IMR-90 (cell line): ENCODE measurements at places on chromosomes 1 and 21. TPM values are rescaled to one million over a fixed set of nuclear protein-coding genes. Genes with fewer than 3 reads are reported as not detected.

DNA sequence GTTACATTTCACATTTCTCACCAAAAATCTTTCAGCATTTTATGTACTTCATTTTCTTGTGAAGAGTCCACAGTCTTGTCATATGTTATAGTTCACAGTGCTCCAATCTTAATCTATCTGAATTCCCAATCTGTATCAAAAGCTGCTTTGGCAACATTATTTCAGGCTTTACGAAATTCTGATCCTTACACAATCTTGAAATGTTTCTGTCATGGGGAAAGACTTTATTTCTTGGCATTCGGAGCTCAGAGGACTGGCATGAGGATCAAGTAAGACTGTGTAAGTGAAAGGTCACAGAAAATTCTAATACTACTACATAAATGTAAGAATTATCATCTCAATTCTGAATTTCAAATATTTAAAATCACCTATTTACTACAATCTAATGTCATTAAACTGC, 2.0 kb downstream of the USP33 start:
- peak; percentile 52 for DNase-seq
- H3K4me1 ChIP-seq, result peaks cover 4% of the 10 kb centered on the region
- no peaks in the 10 kb centered on the region for H3K27me3 ChIP-seq
- H3K36me3 ChIP-seq, result no peaks in the 10 kb centered on the region
- no peak overlapping the region for H3K27ac ChIP-seq

- no peaks in the 10 kb centered on the region for H3K27me3 ChIP-seq
- H3K4me1 ChIP-seq, result no peaks in the 10 kb centered on the region
- no peak overlapping the region for H3K4me3 ChIP-seq
- no peak for DNase-seq
Measured at GRCh38 chr1:5394111-5394510, 598.1 kb downstream of the NPHP4 start.

DNA sequence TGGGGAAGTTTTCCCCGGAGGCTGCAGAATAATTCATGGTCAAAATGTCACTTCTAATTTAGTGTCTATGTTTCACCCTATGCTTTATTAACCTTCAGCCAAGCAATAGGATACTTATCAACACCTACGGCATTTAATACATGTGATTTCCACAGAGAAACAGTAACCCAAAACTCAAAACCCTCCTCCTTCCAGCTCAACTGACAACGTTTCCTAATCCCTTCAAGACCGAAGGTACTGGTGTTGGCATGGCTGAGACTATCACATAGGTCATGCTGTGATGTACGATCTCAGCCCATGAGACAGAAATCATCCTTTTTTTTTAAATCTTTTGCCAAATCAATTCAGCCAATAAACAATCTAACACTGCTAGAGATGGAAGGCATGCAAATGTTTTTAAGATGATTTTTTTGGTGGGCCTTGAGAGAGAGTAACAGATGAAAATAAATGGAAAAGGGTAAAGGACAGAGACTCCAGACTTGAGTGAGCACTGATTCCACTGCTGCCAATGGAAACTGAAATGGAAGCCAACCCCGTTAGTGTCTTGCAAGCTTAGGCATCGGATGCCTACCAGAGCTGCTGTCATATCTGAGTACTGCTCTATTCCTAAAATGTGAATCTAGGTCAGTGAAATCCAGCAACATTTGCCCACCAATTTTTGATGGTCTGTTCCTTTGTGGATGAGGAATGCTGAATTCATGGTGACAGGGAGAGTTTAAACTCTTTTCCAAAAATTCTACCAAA, 63.4 kb upstream of the BCL10 start:
- no peak for DNase-seq
- peaks cover 16% of the 10 kb centered on the region for H3K4me1 ChIP-seq
- H3K27ac ChIP-seq, result no peak overlapping the region
- H3K27me3 ChIP-seq, result no peaks in the 10 kb centered on the region
- no peak overlapping the region for H3K4me3 ChIP-seq

Gene TMEM39B
- 4.4 and 6.5 TPM in 2 replicates for total RNA-seq

Gene NEXN
- total RNA-seq, result 5.2 and 10.3 TPM in 2 replicates

- peaks cover 37% of the 10 kb centered on the region for H3K4me1 ChIP-seq
- H3K27ac ChIP-seq, result peak overlapping the region; percentile 96
- no peak overlapping the region for H3K4me3 ChIP-seq
- H3K27me3 ChIP-seq, result no peaks in the 10 kb centered on the region
- peaks cover 66% of the 10 kb centered on the region for H3K36me3 ChIP-seq
Measured at GRCh38 chr1:26771643-26772321, 16.0 kb upstream of the PIGV start.

GRCh38 chr1:228827019-228827418, 91.7 kb downstream of the RHOU start:
- H3K4me1 ChIP-seq, result peaks cover 7% of the 10 kb centered on the region; the same call in 1 of the 2 replicates
- DNase-seq, result no peak
- H3K27ac ChIP-seq, result no peak overlapping the region
- H3K4me3 ChIP-seq, result no peak overlapping the region
- no peaks in the 10 kb centered on the region for H3K36me3 ChIP-seq

Gene FCN3
- not detected in 2 replicates for total RNA-seq

GRCh38 chr1:182784556-182785171, 4.9 kb upstream of the NPL start:
- H3K4me3 ChIP-seq, result no peak overlapping the region
- no peaks in the 10 kb centered on the region for H3K4me1 ChIP-seq
- DNase-seq, result peak; percentile 50
- H3K36me3 ChIP-seq, result no peaks in the 10 kb centered on the region

DNA sequence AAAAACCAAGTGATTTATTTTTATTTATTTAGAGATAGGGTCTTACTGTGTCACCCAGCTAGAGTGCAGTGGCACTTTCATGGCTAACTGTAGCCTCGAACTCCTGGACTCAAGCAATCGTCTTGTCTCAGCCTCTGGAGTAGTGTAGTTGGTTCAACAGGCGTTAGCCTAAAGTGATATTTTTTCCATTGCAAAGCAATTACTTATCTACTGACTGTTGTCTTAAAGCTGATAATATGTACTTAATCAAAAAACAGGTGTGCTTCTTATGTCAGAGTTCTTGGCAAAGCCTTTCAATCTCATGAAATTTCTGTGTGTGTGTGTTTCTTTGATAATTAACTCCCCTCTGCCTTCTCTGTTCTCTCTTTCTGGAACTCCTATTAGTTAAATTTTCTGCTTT, 62.4 kb upstream of the DUSP10 start:
- H3K4me1 ChIP-seq, result peaks cover 18% of the 10 kb centered on the region
- H3K4me3 ChIP-seq, result no peak overlapping the region
- no peaks in the 10 kb centered on the region for H3K36me3 ChIP-seq
- no peak for DNase-seq

DNA sequence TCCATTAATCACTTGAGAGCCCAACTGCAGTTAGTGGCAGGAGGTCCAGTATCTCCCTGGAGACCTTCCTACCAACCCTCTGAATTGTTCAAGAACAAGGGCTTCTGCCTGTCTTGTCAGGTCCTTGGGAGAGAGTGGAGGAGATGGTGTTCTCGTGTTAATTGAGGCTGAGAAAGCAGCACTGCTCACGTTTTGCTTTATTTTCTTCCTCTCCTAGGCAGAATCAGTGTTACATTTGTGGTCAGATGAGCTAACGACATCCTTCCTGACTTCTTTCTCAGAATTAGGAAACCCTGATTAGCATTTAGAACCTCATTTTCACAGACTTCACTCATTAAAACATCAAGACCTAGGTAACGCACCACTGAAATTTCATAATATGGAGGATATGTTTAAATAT, 26.4 kb upstream of the LRIG2 start:
- H3K4me1 ChIP-seq, result peaks cover 10% of the 10 kb centered on the region
- no peak overlapping the region for H3K4me3 ChIP-seq
- H3K36me3 ChIP-seq, result no peaks in the 10 kb centered on the region
- no peaks in the 10 kb centered on the region for H3K27me3 ChIP-seq

DNA sequence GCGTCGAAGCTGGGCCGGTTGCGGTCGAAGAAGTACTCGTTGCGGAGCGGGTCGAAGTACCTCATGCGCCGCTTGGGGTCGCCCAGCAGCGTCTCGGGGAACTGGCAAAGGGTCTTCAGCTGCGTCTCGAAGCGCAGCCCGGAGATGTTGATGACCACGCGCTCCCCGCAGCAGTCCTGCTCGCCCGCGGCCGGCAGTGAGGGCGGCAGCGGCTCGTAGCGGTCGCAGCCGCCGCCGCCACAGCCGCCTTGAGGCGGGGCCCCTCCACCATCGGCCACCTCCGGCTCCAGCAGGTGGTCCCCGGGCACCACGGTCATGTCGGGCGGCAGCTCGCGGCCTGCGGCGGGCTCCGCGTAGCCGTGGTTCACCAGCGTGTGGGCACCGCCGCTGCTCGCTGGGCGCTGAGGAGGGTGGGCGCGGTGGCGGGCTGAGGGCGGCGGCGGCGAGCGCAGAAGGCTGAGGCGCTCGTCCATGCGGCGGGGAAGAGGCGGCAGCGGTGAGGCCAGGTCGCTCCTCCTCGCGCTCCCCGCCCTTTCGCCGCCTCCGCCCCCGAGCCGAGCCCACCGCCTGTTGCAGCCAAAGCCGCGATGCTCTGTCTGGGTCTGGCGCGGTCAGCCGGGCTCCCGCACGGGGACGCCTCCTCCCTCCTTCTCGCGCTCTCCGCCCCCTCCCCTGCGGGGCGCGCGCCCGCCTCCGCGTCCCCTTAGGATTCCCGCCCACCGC, at the start of gene KCNA3:
TSS of gene KCNA3 (minus strand) at position 604 of the 723 bp plus-strand sequence. CDS start at position 473, 131 bp downstream.
- H3K27ac ChIP-seq, result no peak within 1 kb of the TSS
- DNase-seq, result no peak
- H3K4me1 ChIP-seq, result no peaks in the 10 kb centered on the region; the same call in 1 of the 2 replicates
- H3K36me3 ChIP-seq, result no peaks in the 10 kb centered on the region

Gene SYCP1
- total RNA-seq, result not detected in 2 replicates

GRCh38 chr1:11059155-11059967, 457 bp downstream of the SRM start:
- peak overlapping the region; percentile 70 for H3K27ac ChIP-seq
- no peaks in the 10 kb centered on the region for H3K27me3 ChIP-seq
- peaks cover 8% of the 10 kb centered on the region for H3K4me1 ChIP-seq
- H3K36me3 ChIP-seq, result peaks cover 25% of the 10 kb centered on the region
- DNase-seq, result no peak
- peak overlapping the region; percentile 93 for H3K4me3 ChIP-seq

Gene AMY1C
- not detected in 2 replicates for total RNA-seq

GRCh38 chr1:38833146-38833545, 26.4 kb downstream of the RRAGC start:
- H3K4me1 ChIP-seq, result peaks cover 4% of the 10 kb centered on the region; the same call in 1 of the 2 replicates
- peaks cover 27% of the 10 kb centered on the region for H3K27me3 ChIP-seq
- H3K4me3 ChIP-seq, result no peak overlapping the region

DNA sequence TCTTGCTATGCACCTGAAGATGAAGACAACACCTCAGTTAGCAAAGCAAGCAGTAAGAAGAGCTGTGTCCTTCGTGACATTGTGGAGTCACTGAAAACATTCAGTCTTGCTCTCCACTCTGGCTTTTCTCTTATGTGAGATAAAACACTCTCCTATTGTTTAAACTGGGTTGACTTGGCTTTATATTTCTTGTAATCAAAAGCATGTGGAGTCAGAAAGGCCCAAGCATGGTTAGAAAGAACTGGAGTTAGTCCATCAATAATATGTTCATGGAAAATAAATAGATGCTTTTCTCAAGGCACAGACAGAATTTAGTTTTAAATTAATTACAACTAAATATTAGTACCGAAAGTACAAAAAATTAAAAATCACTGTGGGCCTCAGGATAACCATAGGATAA, 61.7 kb downstream of the UBE2U start:
- no peaks in the 10 kb centered on the region for H3K36me3 ChIP-seq
- no peak for DNase-seq
- peaks cover 13% of the 10 kb centered on the region for H3K27me3 ChIP-seq
- H3K4me3 ChIP-seq, result no peak overlapping the region
- H3K27ac ChIP-seq, result no peak overlapping the region

Gene CBR3
- total RNA-seq, result 12.8 and 13.4 TPM in 2 replicates

Gene CD1B
- total RNA-seq, result not detected in 2 replicates

- H3K27me3 ChIP-seq, result peaks cover 4% of the 10 kb centered on the region; the same call in 1 of the 2 replicates
- no peaks in the 10 kb centered on the region for H3K36me3 ChIP-seq
- no peak overlapping the region for H3K4me3 ChIP-seq
- no peak for DNase-seq
- no peaks in the 10 kb centered on the region for H3K4me1 ChIP-seq
- H3K27ac ChIP-seq, result no peak overlapping the region
Measured at GRCh38 chr1:229572286-229572685, 13.8 kb upstream of the ABCB10 start.

- peaks cover 13% of the 10 kb centered on the region for H3K4me1 ChIP-seq
- DNase-seq, result no peak
- H3K27ac ChIP-seq, result no peak overlapping the region
- H3K27me3 ChIP-seq, result no peaks in the 10 kb centered on the region
Measured at GRCh38 chr21:45373991-45374816, 30.8 kb upstream of the COL18A1 start.

DNA sequence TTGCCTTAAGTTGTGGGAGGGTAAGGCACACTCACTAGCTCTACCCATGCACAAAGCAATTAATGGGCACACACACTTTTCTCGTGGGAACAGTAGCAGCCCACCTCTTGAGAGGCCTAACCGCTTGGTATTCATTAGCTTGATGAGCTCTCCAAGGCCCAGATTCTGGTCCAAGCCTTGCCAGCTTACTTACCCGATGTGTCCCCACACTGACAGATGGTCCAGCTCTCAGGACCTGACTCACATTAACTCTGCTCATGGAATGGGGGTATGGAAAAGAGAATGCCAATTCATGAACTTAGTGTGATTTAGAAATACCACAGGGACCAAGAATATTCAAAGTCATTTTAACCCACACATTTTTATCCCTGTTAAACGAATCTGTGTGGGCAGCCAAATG, 106.8 kb upstream of the CACHD1 start:
- H3K4me3 ChIP-seq, result no peak overlapping the region
- DNase-seq, result no peak
- no peaks in the 10 kb centered on the region for H3K36me3 ChIP-seq
- H3K27ac ChIP-seq, result no peak overlapping the region
- peaks cover 3% of the 10 kb centered on the region for H3K27me3 ChIP-seq
- no peaks in the 10 kb centered on the region for H3K4me1 ChIP-seq

GRCh38 chr21:25934771-25935224, 200.0 kb downstream of the GABPA start:
- H3K36me3 ChIP-seq, result 0 out of 2 replicates have a peak, but pooled peaks cover 3% of the 10 kb centered on the region
- H3K27ac ChIP-seq, result peak overlapping the region; percentile 70
- DNase-seq, result peak; percentile 99

DNA sequence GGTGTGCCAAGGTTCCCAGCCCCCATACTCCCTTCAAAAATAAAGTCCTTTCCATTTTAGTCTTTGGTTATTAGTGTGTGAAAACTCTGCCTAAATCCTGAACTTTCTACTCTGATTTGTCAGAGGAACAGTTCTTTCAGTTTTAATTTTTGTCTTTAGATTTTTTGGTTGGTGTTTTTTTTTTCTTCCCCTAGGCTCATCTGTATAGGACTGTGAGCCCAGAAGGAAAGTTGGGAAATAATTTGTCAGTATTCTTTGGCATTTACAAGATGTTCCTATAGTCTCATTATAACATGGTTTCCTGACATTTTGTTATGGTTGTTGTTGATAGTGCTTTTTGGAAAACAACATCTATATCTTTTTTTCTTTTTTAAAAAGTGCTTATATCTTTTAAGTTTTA, 38.0 kb downstream of the LAMC1 start:
- peaks cover 16% of the 10 kb centered on the region for H3K4me1 ChIP-seq
- no peak overlapping the region for H3K4me3 ChIP-seq
- H3K36me3 ChIP-seq, result peaks cover 2% of the 10 kb centered on the region
